ENCODE measurements at places on chromosomes 4 and X. TPM values are rescaled to one million over a fixed set of nuclear protein-coding genes. Genes with fewer than 3 reads are reported as not detected.

The CYLC1 gene
- total RNA-seq, result not detected

The SHROOM3 gene
- total RNA-seq, result not detected

The NALF2 gene
- total RNA-seq, result not detected

The ARR3 gene
- total RNA-seq, result not detected

GRCh38 chr4:8297141-8297601 is 27.6 kb downstream of the HTRA3 start:
- H3K4me1 ChIP-seq, result no peaks in the 10 kb centered on the region
- peaks cover 7% of the 10 kb centered on the region for H3K27me3 ChIP-seq
- no peak overlapping the region for H3K27ac ChIP-seq
- no peak overlapping the region for H3K4me3 ChIP-seq
- H3K36me3 ChIP-seq, result no peaks in the 10 kb centered on the region
- DNase-seq, result no peak

DNA sequence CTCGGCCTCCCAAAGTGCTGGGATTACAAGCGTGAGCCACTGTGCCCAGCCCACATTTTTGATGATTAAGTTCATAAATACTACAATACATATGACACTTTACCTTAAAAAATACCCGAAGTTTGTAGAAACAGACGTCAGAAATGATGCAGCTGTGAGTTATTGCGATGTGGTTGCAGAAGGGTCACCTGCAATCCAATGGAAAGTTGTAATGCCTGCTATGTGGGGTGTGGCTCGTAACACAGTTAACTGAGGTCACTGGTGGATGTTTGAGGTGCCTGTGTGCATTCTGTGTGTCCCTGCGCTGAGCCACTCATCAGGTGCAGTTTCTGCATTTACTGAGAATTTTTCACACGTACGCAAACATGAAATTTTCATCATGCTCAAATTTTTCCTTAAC is 64.1 kb downstream of the ANXA5 start:
- H3K27me3 ChIP-seq, result peaks cover 8% of the 10 kb centered on the region
- no peaks in the 10 kb centered on the region for H3K36me3 ChIP-seq
- H3K4me3 ChIP-seq, result no peak overlapping the region
- no peaks in the 10 kb centered on the region for H3K4me1 ChIP-seq
- H3K27ac ChIP-seq, result no peak overlapping the region

DNA sequence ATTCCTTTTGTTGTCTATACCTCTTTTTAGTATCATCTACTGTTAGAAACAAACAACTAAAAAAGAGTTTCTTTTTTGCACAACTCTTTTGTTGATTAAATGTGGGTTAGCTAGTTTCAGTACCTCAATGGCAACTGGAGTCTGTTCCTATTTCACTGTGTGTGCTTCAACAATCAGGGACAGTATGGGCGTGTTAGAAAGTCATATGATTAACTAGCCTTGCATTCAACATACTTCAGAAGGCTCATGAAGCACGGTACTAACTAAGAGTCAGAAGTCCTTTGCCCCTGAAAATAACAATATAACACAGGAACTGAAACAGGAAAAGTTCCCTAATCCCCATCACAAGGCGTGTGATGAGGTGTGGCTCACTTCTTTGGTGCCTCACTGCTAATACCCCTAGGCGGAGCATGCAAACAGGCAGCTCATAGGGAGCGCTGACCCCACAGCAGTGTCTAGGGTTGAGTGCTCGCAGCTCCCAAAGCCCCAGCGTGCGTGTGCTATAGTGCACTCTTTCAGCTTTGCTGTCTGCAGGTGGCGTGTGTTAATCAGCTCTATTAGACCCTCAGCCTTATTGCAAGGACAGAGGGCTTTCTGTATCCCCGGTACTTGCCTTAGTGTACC is 203.1 kb upstream of the NDST3 start:
- H3K27ac ChIP-seq, result no peak overlapping the region
- H3K4me3 ChIP-seq, result no peak overlapping the region
- no peaks in the 10 kb centered on the region for H3K27me3 ChIP-seq
- DNase-seq, result no peak
- no peaks in the 10 kb centered on the region for H3K36me3 ChIP-seq

- no peak for DNase-seq
- H3K4me3 ChIP-seq, result no peak overlapping the region
- no peaks in the 10 kb centered on the region for H3K27me3 ChIP-seq
- H3K4me1 ChIP-seq, result no peaks in the 10 kb centered on the region
Measured at GRCh38 chr4:32706893-32707292, 1986.7 kb downstream of the PCDH7 start.

Data from activated naive CD8-positive, alpha-beta T cell treated with anti-CD3 and anti-CD28 coated beads, Interleukin-2, amount 10 ng/mL, durations not matched to agents 7 days and 5 days (primary cell).